GM23338 (cell line): ENCODE measurements at places on chromosomes 2 and 18. TPM values are rescaled to one million over a fixed set of nuclear protein-coding genes. Genes with fewer than 3 reads are reported as not detected.
A peak's percentile ranks its signal among the peaks of the same experiment; 100 is the strongest.

GRCh38 chr2:54755641-54756326, 32.3 kb downstream of the EML6 start:
- H3K4me3 ChIP-seq = no peak overlapping the region
- DNase-seq = peak; percentile 5
- H3K27me3 ChIP-seq = no peaks in the 10 kb centered on the region

- 0 out of 2 replicates have a peak, but pooled peaks cover 7% of the 10 kb centered on the region for H3K27me3 ChIP-seq
- H3K27ac ChIP-seq = peak overlapping the region; percentile 94
- peak; percentile 96 for DNase-seq
- peak overlapping the region; percentile 48 for H3K4me3 ChIP-seq
- no peaks in the 10 kb centered on the region for H3K36me3 ChIP-seq
Measured at GRCh38 chr2:122660786-122661634, 905.6 kb downstream of the TSN start.

- H3K4me1 ChIP-seq = peaks cover 15% of the 10 kb centered on the region
- no peak overlapping the region for H3K27ac ChIP-seq
- no peak overlapping the region for H3K4me3 ChIP-seq
- H3K27me3 ChIP-seq = no peaks in the 10 kb centered on the region
- H3K36me3 ChIP-seq = no peaks in the 10 kb centered on the region; the same call in 1 of the 2 replicates
Measured at GRCh38 chr2:136404925-136405324, 287.0 kb upstream of the CXCR4 start.

- no peak for DNase-seq
- no peak overlapping the region for H3K27ac ChIP-seq
- peaks cover 93% of the 10 kb centered on the region for H3K27me3 ChIP-seq
- peak overlapping the region; percentile 55 for H3K4me3 ChIP-seq
Measured at GRCh38 chr18:78973357-78974083, 6.1 kb upstream of the SALL3 start.

GRCh38 chr2:69253611-69254301, 133.3 kb downstream of the GFPT1 start:
- no peak for DNase-seq
- no peaks in the 10 kb centered on the region for H3K27me3 ChIP-seq
- no peak overlapping the region for H3K27ac ChIP-seq

- peak overlapping the region; percentile 51 for H3K27ac ChIP-seq
- peaks cover 3% of the 10 kb centered on the region; the same call in 1 of the 2 replicates for H3K36me3 ChIP-seq
- no peaks in the 10 kb centered on the region for H3K27me3 ChIP-seq
- peaks cover 26% of the 10 kb centered on the region for H3K4me1 ChIP-seq
Measured at GRCh38 chr2:157761520-157761919, 114.6 kb downstream of the ACVR1 start.

DNA sequence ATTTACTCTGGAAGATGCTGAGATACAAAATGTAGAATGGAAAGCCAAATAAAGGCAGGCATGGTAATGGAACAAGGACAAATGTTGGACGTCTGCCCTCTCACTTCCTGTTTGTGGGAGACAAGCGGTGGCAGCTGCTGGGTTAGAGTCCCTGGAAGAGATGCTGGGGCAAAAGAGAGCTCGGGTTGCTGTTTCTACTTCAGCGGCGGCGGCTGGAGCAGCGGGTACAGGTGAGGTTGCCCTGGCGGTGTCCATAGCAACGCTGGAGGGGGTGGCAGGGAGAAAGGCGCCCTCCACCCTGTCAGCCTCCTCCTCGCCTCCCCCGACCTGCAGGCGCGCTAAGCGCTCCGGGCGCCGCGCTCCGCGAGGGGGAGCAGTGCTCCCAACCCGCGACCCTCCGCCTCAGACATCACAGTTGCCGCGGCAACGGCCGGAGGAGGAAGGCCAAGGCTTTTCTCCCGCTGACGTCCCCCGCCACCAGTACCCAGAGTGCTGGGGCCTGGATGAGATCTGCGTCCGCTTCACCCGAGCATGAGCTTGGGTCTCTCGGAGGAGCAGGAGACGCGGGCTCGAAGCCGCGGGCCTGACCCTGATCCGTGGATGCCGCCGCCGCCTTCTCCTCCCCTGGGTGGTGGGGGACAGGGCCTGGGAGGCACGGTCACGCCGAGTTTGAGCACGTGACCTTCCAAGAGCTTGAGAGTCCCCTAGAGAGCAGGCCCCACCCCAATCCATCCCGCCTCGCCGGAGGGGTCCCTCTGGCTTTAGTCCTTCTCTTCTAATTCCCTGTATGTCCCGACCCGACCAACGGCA, 65.6 kb downstream of the NOL4 start:
- peak overlapping the region; percentile 71 for H3K4me3 ChIP-seq
- DNase-seq = peak; percentile 96
- H3K27ac ChIP-seq = no peak overlapping the region
- peaks cover 8% of the 10 kb centered on the region; the same call in 1 of the 2 replicates for H3K4me1 ChIP-seq
- no peaks in the 10 kb centered on the region for H3K36me3 ChIP-seq

DNA sequence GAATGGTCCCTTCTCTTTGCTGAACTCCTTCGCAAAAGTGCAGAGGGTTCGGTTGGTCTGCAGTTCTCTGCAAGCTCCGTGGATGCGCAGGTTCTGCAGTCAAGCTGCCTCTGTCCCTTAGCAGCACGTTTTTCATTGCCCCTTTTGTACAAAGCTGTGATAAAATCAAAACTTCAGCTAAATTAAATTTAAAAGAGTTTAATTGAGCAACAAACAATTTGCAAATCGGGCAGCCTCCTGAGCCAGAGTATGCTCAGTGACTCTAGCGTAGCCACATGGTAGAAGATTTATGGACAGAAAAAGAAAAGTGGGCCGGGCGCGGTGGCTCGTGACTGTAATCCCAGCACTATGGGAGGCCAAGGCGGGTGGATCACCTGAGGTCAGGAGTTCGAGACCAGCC, 18.8 kb downstream of the TSN start:
- no peaks in the 10 kb centered on the region for H3K27me3 ChIP-seq
- 0 out of 2 replicates have a peak overlapping the region, but pooled peaks have one; percentile 76 for H3K27ac ChIP-seq
- DNase-seq = no peak
- H3K4me3 ChIP-seq = no peak overlapping the region

- no peak overlapping the region for H3K27ac ChIP-seq
- H3K4me1 ChIP-seq = peaks cover 10% of the 10 kb centered on the region
- no peaks in the 10 kb centered on the region for H3K27me3 ChIP-seq
- 0 out of 2 replicates have a peak, but pooled peaks cover 6% of the 10 kb centered on the region for H3K36me3 ChIP-seq
- no peak overlapping the region for H3K4me3 ChIP-seq
Measured at GRCh38 chr2:98315957-98316356, 30.3 kb upstream of the CNGA3 start.

DNA sequence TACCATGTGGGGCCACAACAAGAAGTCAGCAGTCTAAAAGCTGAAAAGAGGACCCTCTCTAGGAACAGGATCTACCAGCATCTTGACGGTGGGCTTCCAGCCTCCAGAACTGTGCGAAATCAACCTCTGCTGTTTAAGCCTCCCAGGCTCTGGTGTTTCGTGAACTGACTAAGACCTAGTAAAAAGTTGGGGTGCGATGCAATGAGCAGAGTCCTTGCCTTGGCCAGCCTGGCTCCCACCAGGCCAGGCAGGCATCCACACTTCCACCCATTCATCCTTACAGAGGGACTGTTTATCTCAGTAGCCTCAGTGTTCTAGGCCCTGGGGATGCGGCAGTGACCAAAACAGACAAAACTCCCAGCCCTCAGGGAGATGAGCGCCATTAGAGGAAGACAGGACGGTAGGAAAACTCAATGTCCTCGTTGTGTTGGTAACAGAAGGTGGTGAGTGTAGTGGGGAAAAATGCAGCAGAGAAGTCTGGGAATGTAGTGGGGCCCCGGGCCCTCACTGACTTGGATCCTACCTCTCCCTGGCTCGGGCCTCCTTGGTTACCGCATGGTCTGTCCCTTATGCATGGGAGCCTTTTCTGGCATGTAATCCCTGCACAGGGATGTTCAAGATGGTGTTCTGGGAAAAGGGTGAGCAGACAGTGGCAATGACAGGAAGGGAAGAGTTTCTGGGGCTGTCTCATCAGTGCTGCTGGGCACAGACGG, 271.8 kb upstream of the HS6ST1 start:
- H3K27me3 ChIP-seq = no peaks in the 10 kb centered on the region
- no peak for DNase-seq
- H3K4me3 ChIP-seq = no peak overlapping the region
- peaks cover 1% of the 10 kb centered on the region for H3K36me3 ChIP-seq
- no peak overlapping the region for H3K27ac ChIP-seq

- no peaks in the 10 kb centered on the region for H3K27me3 ChIP-seq
- no peak for DNase-seq
- no peaks in the 10 kb centered on the region for H3K36me3 ChIP-seq
- H3K4me1 ChIP-seq = peaks cover 43% of the 10 kb centered on the region
- peak overlapping the region; percentile 57 for H3K27ac ChIP-seq
Measured at GRCh38 chr2:106189764-106190468, 4.2 kb downstream of the UXS1 start.

- DNase-seq = peak; percentile 84
- peak overlapping the region; percentile 71 for H3K4me3 ChIP-seq
- no peak overlapping the region for H3K27ac ChIP-seq
- peaks cover 56% of the 10 kb centered on the region for H3K4me1 ChIP-seq
- H3K27me3 ChIP-seq = peaks cover 99% of the 10 kb centered on the region
- H3K36me3 ChIP-seq = no peaks in the 10 kb centered on the region
Measured at GRCh38 chr2:199467066-199467822, 9.5 kb upstream of the SATB2 start.

FAM237A gene
- not detected in 2 replicates for total RNA-seq

KCNG2 gene
- total RNA-seq = 0.52 TPM in 1 of 2 replicates, not detected in the other

- peak; percentile 25 for DNase-seq
- H3K27ac ChIP-seq = no peak overlapping the region
- H3K4me3 ChIP-seq = no peak overlapping the region
- no peaks in the 10 kb centered on the region for H3K36me3 ChIP-seq
Measured at GRCh38 chr18:59699750-59700534, 2.7 kb upstream of the CCBE1 start.

- no peak overlapping the region for H3K4me3 ChIP-seq
- no peaks in the 10 kb centered on the region for H3K4me1 ChIP-seq
- DNase-seq = no peak
- no peaks in the 10 kb centered on the region for H3K27me3 ChIP-seq
- H3K36me3 ChIP-seq = peaks cover 17% of the 10 kb centered on the region; the same call in 1 of the 2 replicates
- no peak overlapping the region for H3K27ac ChIP-seq
Measured at GRCh38 chr2:71122387-71123298, 7.4 kb downstream of the MCEE start.

TRABD2A gene
- 12.1 and 15.7 TPM in 2 replicates for total RNA-seq

DNA sequence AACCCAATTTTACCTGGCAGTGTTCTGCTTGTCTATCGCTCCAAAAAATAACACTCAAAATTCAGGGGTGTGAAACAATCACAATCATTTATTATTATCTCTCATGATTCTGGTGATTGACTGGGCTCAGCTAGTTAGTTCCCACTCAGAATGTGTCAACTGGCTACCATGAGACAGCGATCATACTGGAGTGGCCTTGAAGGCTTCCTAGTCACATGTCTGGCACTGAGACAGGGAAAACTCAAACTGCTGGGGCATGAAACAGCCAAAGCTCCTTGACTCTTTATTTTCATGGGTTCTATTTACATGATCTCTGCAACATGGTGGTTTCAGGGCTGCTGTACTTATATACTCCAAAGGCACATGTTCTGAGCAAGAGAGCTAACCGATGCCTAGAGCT, 6.2 kb upstream of the ANXA4 start:
- no peaks in the 10 kb centered on the region for H3K36me3 ChIP-seq
- H3K4me1 ChIP-seq = peaks cover 8% of the 10 kb centered on the region; the same call in 1 of the 2 replicates
- H3K4me3 ChIP-seq = no peak overlapping the region
- no peak overlapping the region for H3K27ac ChIP-seq
- DNase-seq = no peak

DNA sequence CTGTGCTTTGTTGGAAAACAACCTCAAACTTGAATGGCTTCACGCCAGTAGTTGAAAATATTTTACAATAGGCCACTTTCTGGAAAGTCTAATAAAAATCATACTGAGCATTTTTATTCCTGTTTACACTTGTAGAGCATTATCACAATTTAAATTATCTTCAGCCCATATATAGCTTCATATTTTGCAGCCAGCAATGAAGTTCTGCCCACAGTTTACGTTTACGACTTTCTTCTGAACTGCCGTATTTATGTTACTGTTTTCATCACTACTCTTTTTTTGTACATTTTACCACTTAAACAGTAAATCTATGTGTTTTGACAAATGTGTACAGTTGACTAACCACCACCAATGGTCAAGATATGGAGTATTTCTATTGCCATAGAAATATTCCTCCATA, 86.2 kb downstream of the COPS8 start:
- DNase-seq = no peak
- no peaks in the 10 kb centered on the region for H3K27me3 ChIP-seq
- no peak overlapping the region for H3K27ac ChIP-seq
- no peak overlapping the region for H3K4me3 ChIP-seq
- H3K36me3 ChIP-seq = peaks cover 5% of the 10 kb centered on the region; the same call in 1 of the 2 replicates

DNA sequence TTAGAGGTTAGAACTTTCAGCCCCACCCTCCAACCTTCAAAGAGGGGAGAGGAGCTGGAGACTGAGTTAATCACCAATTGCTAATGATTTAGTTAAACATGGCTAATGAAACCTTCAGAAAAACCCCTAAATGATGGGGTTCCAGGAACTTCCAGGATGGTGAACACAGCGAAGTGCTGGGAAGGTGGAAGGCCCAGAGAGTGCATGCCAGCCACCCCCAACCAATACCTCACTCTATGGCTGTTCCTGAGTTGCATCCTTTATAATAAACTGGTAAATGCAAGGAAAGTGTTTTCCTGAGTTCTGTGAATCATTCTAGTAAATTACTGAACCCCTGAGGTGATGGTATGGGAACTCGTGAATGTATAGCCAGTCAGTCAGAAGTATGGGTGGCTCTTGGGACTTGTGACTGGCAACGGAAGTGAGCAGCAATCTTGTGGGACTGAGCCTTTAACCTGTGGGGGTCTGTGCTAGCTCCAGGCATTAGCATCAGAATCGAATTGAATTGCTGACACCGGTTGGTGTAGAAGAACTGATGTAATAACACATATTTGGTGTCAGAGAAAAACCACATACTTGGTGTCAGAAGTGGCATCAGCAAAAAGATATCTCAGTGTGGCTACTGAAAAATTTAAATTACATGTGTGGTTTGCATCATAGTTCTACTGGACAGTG, 37.4 kb downstream of the NPHP1 start:
- H3K4me3 ChIP-seq = no peak overlapping the region; the same call in 1 of the 2 replicates
- H3K36me3 ChIP-seq = no peaks in the 10 kb centered on the region
- H3K4me1 ChIP-seq = peaks cover 14% of the 10 kb centered on the region

DNA sequence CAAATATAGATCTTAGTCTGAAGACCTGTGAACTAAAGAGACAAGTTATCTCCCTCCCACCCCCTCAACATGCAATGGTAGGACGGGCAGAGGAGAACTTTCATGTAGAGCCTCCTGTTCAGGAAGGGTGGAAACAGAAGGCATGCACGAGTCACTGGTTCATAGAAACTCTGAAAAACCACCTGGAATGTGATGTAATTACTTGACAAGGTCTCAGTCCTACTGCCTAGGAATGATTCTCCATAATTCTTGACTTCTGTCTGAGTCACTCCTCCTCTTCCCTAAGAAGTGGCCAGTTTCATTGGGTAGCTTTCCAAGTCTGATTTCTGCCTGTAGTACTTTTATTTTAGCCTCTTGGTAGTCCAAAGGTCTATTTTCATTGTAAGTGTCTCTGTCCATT, 277.3 kb downstream of the PTPRM start:
- peaks cover 8% of the 10 kb centered on the region; the same call in 1 of the 2 replicates for H3K36me3 ChIP-seq
- H3K27me3 ChIP-seq = no peaks in the 10 kb centered on the region
- H3K27ac ChIP-seq = no peak overlapping the region

DNA sequence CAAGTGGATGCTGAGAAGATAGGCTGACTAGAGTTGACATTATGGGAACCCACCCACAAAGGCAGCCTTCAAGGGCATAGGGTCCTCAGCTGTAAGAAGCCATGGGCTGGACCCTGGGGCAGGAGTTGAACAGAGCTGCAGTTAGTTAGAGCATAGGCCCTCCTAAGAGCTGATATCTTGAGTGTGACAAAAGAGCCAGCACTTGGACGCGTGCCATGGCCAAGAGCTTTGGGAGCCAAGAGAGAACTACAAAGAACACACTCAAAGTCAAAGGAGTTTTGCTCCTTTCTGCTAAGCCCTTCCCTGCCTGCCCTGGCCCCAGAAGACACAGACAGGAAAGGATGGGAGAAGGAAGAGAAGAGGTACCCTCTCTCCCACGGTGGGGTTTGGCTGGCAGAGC, 29.9 kb upstream of the AGAP1 start:
- H3K27ac ChIP-seq = no peak overlapping the region
- H3K36me3 ChIP-seq = no peaks in the 10 kb centered on the region
- H3K4me3 ChIP-seq = no peak overlapping the region
- DNase-seq = no peak
- H3K27me3 ChIP-seq = no peaks in the 10 kb centered on the region
